ENCODE measurements at places on chromosomes 12 and 14.

GRCh38 chr12:38601949-38602348 is 285.4 kb downstream of the ALG10B start:
- DNase-seq: no peak

- no peak for DNase-seq
Measured at GRCh38 chr14:42002141-42002540, 395.5 kb downstream of the LRFN5 start.

- DNase-seq: no peak
Measured at GRCh38 chr12:47591361-47591791, 114.5 kb downstream of the RPAP3 start.

DNA sequence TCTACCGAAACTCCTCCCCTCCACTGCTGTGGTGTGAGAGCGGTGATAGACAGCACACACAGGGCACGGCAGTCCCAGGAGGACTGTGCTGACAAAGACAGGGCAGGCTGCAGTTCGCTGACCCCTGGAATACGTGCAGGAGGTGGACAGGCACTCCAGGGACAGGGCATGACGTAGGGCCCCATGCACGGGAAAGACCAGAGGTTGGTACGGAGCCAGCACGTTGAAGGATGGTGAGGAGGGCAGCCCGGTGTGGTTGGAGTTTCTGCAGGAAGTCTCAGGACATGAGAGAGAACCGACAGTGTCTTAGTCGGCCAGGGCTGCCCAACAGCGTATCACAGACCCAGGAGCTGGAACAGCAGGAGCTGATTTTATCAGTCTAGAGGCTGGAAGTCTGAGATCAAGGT is 254.2 kb upstream of the FKBP4 start:
- DNase-seq: no peak

DNA sequence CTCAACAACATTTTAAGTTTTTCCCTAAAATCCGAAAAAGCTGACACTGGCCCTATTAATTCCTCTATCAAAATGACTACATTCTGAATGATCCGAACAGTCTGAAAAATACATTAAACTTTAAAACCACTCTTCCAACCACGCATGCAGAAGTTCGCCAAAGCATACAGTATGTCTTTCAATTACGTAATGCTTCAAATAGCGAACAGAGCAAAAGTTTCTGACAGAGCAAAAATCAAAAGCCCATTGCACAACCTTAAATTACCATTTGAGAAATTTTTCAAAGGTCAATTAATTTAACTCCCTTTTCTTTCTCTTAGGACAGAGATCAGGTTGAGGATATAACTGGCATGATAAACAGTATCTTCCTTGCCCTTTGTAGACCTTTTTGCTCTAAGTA is 33.2 kb downstream of the LRIG3 start:
- no peak for DNase-seq

GRCh38 chr12:46771268-46771827 is 54.4 kb downstream of the SLC38A4 start:
- peak; percentile 25 for DNase-seq

- no peak for DNase-seq
Measured at GRCh38 chr12:3627336-3627735, 125.6 kb downstream of the CRACR2A start.

DNA sequence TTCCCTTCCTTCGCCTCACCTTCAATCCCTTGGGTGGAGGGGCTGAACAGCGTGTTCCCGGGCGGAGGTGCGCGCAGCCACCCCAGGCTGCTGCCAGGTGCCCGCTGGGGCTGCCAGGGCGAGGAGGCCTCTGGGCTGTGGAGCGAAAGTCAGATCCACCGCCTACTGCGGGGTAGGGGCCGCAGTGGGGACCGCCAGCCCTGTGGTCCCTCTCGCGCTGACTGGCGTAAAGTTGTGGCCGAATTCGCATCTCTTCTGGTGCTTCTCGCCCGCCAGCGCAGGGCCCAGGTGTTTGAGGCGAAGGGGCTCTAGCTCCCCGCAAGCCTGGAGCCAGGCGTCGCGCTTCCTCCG is 6.9 kb upstream of the HOXC4 start:
- DNase-seq: no peak

DNA sequence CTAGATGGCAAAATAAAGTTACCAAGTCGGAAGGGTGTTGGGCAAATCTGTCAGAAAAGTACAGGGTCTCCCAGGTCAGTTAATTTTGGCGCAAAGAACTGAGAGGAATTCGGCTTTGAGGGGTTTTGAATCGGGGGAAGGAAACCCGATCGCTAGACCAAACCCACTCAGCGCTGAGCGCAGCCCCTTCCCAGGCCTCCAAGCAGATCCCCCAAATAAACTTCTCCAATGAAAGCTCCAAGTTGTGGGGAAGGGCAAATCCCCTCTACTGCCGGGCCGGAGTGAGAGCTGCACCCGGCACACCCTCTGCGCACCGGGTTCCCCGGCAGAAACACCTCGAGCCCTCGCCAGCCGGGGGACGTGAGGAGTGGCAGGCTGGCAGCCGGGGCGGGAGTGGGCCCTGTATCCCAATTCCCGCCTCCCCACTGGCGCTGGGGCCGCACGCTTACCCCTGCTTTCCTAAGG is 441 bp downstream of the E2F7 start:
- DNase-seq: peak; percentile 43

- DNase-seq: no peak
Measured at GRCh38 chr12:23049180-23049579, 424.2 kb downstream of the ETNK1 start.

- no peak for DNase-seq
Measured at GRCh38 chr12:103498990-103499389, 3.2 kb upstream of the C12orf42 start.

- no peak for DNase-seq
Measured at GRCh38 chr12:74514098-74514872, 23.4 kb upstream of the ATXN7L3B start.

DNA sequence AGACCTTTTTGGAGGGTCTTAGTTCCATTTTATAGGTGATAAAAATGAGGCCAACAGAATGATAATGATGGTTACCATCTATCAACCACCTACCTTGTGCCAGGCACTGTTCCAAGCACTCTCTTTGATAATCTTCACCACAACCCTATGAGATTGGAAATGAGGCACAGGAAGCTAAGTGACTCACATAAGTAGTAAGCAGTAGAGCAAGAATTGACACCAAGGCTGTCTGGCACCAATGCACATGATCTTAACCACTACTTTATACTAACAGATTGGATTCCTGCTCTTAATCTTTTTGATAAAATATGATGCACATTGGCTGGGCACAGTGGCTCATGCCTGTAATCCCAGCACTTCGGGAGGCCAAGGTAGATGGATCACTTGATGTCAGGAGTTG is 91.4 kb downstream of the DRAM1 start:
- no peak for DNase-seq

DNA sequence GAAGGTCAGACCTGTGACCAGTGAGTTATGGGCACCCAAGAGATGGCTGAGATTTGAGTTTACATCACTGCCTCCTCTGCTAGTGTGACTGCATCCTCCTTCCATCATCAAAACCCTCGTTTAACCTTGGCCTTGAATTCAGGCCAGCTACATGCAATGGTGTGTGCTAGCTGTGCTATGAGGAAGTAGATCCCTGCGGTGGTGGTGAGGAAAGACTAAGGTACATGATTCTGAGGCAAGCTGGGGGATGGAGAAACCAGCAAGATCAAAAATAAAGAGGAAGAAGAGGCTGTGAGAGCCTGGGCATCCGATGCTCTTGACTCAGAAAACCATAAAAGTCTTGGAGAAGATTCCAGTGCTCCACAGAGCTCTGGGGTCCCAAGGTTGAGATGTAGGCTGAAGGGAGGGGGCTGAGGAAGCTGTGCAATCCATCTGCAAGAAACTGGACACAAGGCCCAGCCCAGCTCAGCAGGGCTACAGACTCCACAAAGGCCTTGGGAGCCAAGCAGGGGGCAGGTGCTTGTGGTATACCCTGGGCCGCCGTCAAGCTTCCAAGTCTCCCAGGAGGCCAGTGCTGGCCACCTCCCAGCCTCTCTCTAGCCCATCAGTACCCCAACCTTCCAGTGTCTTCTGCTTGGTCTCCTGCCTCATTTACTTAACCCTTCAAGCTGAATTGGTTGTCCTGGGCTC is 774.8 kb downstream of the VRK1 start:
- DNase-seq: no peak

- peak; percentile 86 for DNase-seq
Measured at GRCh38 chr12:5432011-5432400, at the start of gene NTF3. NTF3 (plus strand) TSS chr12:5432108; CDS start chr12:5432325, 217 bp downstream.

- no peak for DNase-seq
Measured at GRCh38 chr14:59755409-59756135, 115.0 kb downstream of the RTN1 start.

DNA sequence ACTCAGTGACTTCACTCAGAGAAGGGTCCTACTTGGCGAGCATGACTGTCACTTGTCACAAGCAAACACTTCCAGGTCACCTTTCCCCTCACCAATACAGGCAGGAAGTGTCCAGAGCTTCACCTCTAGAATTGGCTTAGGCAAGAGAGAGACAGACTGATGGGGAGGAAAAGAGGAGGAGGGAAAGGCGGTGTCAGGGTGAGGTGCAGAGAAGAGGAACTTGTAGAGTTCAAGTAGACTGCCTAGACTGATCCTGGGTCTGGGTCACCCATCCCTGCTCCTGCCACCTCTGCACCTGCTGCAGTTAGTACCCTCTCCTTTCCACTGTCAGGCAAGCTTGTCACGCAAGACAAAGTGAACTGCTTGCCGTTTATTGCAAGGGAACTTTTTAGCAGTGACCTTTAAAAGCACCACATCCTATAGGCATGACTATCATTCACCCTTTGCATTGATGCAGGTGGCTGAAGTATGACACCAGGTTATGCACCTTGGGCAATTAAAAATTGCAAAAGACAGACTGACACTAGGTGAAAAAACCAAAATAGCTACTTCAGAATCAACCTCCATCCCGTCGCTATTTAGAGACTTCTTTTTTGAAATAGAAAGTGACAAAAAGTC is 292.4 kb downstream of the SYT1 start:
- no peak for DNase-seq

GRCh38 chr12:3129301-3130056 is 52.3 kb downstream of the TSPAN9 start:
- no peak for DNase-seq

DNA sequence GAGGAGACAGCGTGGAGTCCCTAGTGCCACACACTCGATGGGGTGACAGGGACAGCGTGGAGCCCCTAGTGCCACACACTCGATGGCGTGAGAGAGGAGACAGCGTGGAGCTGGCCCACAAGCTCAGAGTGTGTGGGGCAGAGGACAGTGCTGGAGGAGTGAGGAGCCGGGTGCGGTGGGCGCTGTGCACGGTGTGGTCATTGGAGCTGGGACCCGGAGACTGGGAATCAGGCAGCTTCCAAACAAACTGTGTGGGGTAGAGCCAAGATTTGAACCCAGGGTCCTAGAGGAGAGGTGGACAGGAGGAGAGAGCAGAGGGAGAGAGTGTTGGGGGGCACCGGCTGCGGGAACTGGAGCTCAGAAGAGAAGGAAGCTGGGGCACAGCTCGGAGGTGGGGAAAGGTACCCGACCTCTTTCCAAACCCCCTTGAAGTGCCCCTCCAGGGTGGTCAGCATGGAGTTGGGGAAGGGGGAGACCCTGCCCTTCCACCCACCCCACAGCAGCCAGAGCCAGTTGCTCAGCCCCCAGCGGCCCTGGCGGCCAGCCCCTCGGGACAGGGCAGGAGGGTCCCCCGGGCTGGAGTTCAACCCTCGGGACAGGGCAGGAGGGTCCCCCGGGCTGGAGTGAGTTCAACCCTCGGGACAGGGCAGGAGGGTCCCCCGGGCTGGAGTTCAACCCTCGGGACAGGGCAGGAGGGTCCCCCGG is 91.0 kb downstream of the NOC4L start:
- no peak for DNase-seq

- no peak for DNase-seq
Measured at GRCh38 chr12:130463275-130463658, 125.6 kb downstream of the PIWIL1 start.

DNA sequence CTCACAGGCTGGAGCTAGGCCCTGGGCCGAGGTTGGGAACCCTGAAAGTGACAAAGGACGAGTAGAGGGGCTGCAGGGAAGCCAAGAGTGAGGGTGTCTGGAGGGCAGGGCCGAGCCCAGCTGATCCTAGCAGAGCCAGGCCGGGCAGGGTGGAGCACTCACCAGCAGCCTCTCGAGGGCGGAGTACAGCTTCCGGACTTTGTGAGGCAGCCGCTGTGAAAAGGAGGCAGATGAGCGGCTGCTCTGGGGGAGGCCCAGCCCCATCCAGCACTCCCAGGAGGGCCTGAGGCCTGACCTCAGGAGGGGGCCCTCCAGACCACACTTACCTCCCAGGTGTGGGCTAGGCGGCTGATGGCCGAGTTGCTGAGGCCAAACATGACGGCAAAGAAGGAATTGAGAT is 14.7 kb upstream of the ENDOU start:
- DNase-seq: no peak

GRCh38 chr12:95191060-95191696 is 26.1 kb downstream of the FGD6 start:
- no peak for DNase-seq

DNA sequence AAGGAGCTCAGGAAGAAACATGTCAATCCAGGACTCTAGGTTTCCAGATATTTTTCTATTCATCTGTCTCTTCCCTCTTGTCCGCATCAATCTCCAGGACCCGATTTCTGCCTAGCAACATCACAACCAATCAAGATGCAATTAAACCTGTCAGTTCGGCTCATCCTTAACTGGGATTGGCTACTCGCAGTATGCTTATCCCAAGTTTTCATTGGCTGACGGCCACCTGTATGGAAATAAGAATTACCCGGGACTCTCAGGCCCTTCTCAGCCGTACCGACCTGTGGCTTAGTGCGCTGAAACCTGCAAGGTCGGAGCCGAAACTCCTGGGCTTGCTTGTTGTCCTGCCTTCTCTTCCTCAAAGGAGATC is 20.4 kb upstream of the ATP5MC2 start:
- peak; percentile 93 for DNase-seq

DNA sequence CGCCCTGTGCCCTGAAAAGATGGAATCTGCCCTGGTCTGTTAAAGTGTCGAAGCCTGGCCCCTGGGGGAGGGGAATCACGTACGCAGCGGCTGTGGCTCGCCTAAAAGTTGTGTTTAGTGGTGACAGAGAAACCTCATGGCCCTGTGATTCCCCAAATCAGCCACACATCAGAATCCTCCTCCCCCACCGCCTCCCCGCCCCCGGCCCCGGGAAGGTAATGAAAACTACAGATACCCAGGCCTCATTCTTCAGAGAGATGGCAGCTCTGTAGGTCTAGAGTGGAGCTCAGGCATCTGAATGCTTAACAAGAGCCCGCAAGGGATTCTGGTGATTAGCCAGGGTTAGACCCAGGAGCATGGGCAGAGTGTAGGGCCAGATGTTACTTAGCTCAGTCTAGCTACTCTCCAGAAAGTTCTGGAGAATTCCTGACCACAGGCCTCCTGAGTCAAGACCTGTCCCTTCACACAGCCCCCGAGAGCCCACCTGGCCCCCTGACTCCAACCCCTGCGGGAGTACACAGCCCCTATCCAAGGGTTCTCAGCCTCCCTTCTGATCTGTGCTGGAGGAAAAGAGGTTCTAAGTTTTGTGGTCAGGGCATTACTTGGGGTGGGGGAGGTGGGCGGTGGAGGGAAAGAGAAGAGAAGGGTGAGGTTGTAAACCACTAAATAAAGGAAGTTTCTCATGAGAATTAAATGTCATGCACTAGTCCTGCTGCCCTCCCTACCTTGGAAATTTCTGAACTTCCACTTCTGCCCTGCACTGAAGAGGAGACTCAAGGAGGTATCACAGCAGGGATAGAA is 114.8 kb downstream of the PLXNC1 start:
- no peak for DNase-seq

- no peak for DNase-seq
Measured at GRCh38 chr12:2248901-2249381, 196.2 kb downstream of the CACNA1C start.

- DNase-seq: no peak
Measured at GRCh38 chr12:104752881-104753280, 205.2 kb downstream of the SLC41A2 start.
